Hindlimb muscle (tissue), 1 donor: ENCODE measurements at places on chromosomes 6 and 20. TPM values are rescaled to one million over a fixed set of nuclear protein-coding genes. Genes with fewer than 3 reads are reported as not detected.

Gene ZKSCAN4
- 6.1 TPM for polyA plus RNA-seq

Gene TEAD3
- 74.7 TPM for polyA plus RNA-seq

Gene CST4
- polyA plus RNA-seq: not detected

Gene RAB44
- 0.12 TPM for polyA plus RNA-seq

GRCh38 chr6:3415082-3415453, 41.8 kb downstream of the SLC22A23 start:
- no peak for DNase-seq

DNA sequence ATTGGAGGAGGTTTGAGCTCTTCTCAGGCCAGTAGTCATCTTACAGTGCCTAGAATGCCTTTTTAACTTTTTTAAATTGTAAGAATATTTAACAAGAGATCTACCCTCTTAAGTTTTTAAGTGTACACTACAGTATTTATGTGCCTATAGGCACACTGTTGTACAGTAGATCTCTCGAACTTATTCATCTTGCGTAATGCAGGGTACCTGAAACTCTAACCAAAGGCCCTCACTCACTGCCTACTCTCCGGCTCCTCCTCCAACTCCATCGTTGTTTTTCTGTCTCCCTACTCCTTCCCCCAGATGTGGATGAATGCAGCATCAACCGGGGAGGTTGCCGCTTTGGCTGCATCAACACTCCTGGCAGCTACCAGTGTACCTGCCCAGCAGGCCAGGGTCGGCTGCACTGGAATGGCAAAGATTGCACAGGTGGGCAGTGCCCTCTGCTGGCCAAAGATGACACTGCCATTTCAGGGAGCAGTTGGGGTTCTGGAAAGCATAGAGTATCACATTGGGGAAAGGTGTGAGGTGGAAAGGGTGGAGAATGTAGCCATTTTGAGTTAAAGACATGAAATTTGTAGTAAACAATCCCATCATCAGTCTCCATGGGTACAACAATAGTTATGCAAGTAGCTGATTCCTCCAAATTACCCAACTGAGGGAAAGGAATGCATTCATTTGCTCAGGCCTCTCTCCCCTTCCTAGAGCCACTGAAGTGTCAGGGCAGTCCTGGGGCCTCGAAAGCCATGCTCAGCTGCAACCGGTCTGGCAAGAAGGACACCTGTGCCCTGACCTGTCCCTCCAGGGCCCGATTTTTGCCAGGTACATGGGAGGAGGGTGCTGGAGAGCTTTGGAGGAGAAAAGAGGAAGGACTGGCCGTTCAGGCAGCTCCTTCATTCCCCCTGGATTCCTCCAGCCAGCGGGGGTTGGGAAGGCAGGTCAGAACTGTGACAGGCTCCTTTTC, 18.4 kb upstream of the ZNF76 start:
- peak; percentile 48 for DNase-seq

- DNase-seq: no peak
Observed at GRCh38 chr6:145963216-145964068, 716 bp downstream of the SHPRH start.
